ENCODE measurements at places on chromosomes 4 and X.
A peak's percentile ranks its signal among the peaks of the same experiment; 100 is the strongest.

- no peak for DNase-seq
These were observed 117.2 kb downstream of the SH3RF1 start for GRCh38 chr4:169153481-169154087.

GRCh38 chrX:133435544-133436124 is 20.3 kb upstream of the GPC4 start:
- DNase-seq, result no peak

DNA sequence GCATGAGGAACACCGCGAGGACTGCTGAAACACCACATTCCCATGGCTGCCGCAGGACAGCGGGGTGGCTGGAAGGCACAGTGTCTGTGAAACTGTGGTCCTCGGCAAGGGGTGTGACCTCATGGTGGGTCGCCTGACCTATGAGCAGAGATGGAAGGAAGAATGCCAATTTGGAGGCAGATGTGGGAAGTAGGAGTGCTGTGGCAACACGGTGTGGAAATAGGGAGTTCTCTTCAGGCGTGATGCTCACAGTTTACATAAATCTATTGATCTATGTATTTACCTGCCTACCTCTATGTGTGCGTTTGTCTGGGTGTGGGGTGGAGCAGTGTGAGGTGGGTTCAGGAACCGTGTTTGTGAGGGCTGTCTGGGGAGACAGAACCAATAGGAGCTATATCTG is 62.3 kb upstream of the LSM6 start:
- no peak for DNase-seq

- no peak for DNase-seq
These were observed 227.3 kb upstream of the GIMD1 start for GRCh38 chr4:106595906-106596305.

DNA sequence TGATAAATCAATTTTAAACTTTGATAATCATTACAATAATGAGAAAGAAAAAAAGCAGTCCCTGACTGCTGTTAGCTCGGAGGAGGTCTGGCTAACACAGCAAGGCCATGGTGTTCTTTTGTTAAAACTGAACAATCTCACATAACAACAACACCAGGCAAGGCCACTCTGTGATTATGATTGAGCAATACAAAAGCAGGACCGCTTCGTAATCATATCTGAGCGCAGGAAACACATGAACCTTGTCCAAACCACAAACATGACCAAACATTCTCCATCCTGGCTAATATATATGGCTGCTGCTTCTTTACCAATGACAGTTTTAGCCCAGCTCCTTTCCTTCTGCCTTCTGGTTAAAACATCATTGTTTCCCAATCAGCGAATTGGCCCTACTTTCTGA is 76.8 kb upstream of the DDX53 start:
- DNase-seq, result peak; percentile 54

DNA sequence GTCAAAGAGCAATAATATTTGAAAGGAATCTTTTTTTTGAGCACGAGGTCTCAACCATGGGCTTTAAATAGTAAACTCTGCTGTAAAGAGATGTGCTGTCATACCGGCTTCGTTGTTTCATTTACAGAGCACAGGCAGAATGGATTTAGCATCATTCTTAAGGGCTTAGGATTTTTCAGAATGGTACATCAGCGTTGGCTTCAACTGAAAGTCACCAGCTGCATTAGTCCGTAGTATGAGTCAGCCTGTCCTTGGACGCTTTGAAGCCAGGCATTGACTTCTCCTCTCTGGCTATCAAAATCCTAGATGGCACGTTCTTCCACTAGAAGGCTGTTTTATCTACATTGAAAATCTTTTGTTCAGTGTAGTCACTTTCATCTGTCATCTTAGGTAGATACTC is 23.6 kb downstream of the COX18 start:
- DNase-seq, result no peak

- peak; percentile 29 for DNase-seq
These were observed 368.0 kb downstream of the GBA3 start for GRCh38 chr4:23060776-23061175.

DNA sequence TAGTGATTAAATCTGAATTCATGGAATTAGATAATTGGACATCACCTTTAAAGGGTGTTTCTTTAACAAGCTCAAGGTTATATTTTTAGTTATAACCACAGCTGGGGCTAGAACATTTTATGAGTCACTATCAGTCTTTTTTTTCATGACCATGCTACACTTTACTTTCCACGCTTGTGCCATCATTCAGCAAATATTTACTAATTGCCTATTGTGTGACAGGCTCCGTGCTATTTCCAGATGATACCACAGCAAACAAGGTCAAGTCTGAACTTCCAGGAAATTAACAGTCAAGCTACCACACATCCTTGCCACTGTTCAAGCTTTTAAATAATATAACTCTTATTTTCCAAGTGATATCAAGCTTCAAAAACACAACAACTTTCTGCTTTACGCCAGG is 16.5 kb downstream of the SPANXN3 start:
- DNase-seq, result no peak

DNA sequence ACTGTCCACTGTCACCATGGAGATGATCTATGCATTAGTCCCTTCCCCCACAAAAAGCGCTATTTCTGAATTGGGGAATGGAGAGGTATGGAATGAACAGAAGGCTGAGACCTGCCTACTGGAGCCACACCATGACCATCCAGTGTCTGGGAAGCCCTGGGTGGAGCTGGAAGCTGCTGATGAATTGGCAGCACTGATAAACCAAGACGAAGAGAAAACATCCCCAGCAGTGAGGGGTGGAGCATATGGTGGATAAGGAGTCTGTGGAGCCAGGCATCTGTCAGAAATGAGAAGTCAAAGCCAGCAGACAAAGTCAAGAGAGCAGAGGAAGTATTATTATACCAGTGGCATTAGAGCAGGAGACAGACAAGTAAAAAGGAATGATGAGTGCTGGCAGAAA is 13.2 kb downstream of the CC2D2A start:
- DNase-seq, result peak; percentile 30

DNA sequence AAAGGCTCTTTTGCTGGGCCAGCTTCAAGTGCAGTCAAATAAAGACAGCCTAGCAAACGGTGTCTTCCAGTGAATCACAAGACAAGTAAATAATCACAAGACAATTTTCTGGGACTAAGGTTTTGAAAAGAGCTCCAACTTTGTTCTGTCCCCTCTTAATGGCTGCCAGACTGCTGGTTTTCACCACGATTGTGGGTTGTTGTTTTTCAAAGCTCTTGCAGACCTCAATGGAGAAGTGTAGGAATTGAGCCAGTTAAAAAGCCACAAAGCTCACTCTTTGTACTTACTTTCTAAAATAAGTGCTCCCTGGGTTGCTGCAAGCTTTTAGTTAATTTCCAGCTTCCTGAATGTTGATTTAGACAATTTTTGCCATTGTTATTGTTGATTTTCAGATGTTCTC is 405.8 kb upstream of the HTR2C start:
- no peak for DNase-seq

DNA sequence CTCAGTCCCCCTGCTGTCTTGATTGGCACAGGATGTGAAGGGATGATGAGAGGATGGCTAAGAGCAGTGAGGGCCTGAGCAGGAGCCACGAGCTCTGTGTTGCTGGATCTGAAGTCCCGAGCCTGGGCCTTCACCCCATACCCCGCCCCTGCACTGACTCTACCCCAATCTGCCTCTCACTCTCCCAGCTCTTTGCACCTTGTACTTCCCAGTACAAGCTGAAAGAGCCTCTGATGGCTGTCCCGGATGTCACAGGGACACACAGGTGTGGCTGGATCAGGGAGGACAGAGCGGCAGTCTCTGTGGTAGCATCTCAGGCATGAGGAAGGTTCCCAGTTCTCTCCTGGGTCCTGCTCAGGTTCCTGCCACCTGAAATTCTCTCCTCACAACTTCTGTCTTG is 103.6 kb downstream of the CHIC2 start:
- no peak for DNase-seq

- no peak for DNase-seq
These were observed 899.2 kb downstream of the FAT4 start for GRCh38 chr4:126213996-126214395.

GRCh38 chrX:110408949-110409588 is 50.4 kb downstream of the RTL9 start:
- DNase-seq, result no peak

DNA sequence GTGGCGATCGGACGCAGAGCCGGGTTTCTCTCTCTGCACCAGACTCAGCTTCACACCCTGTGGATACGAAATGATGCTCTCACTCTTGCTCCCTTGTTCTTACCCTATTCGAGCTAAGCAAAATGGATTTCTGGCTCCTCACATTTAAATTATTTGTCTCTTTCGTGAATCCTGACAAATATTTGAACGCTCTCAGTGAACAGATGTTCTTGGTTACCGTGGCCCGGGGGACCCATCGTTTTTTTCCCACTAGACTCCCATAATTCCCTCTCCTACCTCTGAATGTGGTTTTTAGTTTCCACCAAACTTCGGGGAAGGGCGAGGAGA is 630 bp downstream of the SMARCA5 start:
- DNase-seq, result no peak

DNA sequence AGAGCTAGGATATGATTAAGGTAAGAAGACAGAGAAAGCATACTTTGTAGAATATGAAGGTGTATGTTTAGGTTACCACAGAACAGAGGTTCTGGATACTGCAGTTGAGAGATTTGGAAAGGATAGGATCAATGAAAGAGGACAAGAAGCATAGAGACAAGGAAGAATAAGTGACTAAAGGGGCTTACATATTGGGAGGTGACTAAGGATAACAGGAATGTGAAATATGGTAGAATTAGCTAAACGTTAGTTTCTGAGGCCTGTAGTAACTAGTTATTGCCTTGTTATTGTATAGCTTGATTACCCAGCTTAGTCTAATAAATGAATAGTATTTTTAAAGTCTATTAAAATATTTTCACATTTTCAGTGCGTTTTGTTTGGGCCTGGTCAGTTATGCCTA is 38.2 kb downstream of the CENPI start:
- DNase-seq, result peak; percentile 21

GRCh38 chr4:180398564-180398963 is 1844.6 kb upstream of the TENM3 start:
- DNase-seq, result no peak

DNA sequence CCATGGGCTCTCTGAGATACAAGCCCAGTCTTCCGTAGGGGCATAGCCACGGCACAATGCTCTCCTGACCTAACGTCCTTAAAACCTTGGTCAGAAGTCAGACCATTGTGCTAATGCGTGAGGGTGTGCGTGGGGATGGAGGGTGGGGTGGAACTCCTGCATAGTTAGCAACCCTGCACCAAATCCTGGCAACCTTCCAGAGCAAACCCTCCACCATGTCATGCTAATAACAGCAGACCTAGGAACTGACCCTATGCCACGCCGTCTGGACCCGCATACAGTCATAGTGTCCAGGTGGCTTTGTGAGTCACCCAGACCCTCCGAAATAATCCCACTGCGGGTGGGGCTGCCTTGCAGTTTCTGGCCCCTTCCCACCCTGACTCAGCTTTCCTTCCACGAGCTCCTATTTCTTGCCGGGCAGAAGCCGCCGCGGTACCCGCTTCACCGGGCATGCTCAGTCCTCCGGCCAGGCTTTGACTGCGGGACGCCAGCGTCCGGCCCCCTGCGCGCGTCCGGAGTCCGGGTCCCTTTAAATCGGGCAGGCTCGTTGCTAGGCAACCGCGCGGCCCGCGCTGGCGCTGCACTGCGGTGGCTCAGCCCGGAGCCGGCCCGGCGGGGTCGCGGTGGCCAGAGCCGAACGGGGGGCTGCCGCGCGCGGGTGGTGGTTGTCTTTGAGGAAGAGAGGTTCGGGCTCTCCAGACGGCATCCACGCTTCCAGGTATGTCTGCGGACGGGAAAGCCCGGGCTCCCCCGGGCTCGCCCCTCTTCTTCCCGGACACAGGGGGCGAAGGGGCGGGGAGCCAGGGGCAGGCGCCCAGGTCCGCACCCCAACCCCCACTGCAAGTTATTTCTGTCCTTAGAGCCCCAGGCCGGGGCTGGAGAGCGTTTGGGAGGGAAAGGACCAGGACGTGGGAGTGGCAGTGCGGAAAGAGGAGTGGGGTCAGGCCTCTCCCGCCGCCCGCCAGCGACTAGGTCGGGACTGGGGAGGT is at the start of gene CCDC160:
Gene CCDC160 (plus strand): TSS at position 557 of the 989 bp plus-strand sequence. CDS start 7,619 bp downstream, outside the sequence.
- peak; percentile 24 for DNase-seq

GRCh38 chrX:123773258-123773988 is 40.6 kb upstream of the THOC2 start:
- peak; percentile 18 for DNase-seq

- DNase-seq, result peak; percentile 25
These were observed 29.7 kb downstream of the NEK1 start for GRCh38 chr4:169582706-169583105.

DNA sequence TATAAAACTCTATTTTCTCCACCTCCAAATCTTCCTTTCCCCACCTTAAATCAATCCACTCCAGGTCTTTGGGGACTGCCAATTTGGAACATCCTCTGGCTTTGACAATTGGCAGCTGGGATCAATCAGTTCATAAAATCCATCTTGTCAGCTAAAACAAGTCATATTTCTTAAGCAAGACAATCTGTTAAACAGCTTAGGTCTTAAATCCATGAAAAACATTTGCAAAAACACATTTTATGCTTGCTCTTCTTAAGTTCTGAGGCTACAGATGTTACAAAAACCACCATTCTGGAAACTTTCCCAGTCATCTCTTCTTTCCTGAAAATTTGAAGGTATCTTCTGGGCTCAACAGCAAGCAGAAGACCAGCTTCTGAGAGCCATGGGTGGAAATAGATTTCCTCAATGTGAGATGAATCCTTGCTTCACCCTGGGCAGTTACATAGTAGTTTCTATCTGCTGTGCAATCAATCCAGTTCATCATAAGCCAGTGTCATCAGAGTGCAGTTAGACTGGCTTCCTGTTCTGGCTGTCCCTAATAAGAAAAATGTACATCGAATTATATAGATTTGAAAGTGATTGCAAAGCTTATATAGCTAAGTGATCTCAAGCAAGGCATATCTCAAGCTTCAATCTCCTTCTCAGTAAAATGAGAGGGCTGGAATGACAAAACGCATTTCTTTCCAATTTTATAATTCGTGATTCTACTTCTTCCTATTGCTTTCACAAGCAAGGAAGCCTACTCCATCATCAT is 402.7 kb upstream of the INTU start:
- no peak for DNase-seq

GRCh38 chrX:74451450-74452198 is 30.3 kb downstream of the SLC16A2 start:
- DNase-seq, result no peak

DNA sequence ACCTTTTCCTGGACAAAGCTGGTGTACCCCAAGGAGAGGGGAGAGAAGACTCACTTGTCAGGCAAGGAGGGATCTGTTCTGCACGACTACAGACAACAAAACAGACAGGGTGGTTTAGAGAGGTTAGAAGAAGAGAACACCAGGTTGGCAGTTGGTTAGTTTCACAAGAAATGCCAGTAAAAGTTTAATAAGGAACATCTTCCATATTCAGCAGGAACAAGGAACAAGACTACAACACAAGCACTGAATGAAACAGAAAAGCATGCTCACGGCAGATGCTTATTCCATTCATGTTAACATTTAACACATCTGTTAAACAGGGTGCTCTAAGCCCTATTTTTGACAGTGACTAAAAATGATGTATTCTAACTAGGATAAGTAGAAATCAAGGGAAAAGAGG is 158.2 kb downstream of the WDFY3 start:
- no peak for DNase-seq

- no peak for DNase-seq
These were observed 537.8 kb upstream of the BOD1L1 start for GRCh38 chr4:14165222-14165920.

DNA sequence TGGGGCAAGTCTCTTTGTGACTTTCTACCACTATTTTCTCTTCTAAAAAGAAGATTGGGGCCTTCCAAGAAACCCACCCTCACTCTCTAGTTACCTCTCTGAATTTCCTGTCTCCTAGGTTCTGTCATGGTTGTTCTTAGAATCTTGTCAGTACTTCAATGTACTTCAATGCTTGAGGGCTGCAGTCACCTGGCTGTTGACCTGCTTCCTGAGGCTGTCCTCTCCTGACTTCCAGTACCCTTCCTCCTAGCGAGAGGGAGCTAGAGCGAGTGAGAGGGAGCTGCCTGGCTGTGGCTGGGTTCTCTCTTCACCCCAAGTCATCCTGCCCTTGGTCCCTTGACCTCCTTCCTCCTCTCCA is 17.7 kb downstream of the CD99L2 start:
- no peak for DNase-seq

All from EH (cell line).